ENCODE measurements at places on chromosomes 2 and 18.
A peak's percentile ranks its signal among the peaks of the same experiment; 100 is the strongest.

- peak; percentile 62 for DNase-seq
Measured at GRCh38 chr2:47028846-47029560, 113.4 kb upstream of the MCFD2 start.

- DNase-seq: no peak
Measured at GRCh38 chr2:132403146-132403545, 13.5 kb upstream of the GPR39 start.

DNA sequence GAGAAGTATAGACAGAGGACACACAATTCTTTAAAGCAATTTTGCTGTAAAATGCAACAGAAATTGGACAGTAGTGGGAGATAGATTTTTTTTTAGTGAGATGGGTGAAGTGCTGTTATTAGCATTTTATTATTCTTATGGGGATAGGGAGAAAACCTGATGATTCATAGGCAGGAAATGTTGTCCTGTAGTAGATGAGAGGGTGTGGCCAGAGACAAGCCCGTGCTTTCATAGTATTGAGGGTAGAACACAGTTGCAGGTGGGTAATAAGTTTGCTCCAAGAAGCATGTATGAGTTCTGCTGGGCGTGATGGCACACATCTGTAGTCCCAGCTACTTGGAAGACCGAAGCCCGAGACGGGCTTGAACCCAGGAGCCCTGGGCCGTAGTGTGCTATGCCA, 128.3 kb upstream of the ARHGAP28 start:
- DNase-seq: no peak

- DNase-seq: no peak
Measured at GRCh38 chr2:8799004-8799403, 38.4 kb downstream of the KIDINS220 start.

GRCh38 chr2:239663364-239663924, 262.6 kb upstream of the HDAC4 start:
- no peak for DNase-seq

DNA sequence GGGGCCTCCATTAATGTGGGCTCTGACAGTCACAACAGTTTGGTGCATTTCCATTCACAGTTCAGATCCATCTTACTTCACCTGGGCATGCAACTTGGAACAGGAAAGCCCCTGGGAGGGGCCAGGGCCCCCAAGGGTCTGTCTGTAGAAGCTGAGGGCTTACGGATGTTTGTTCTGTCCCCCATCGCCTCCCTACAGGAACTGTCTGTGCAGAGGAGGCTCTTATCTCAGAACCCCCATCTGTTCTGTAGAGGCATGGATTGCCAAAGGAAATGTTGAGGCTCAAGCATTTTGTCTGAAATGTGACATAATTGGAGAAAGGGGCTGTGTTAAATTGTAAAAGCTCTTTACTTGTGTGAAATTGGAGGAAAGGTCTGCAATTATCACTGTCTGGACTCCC, 334.3 kb downstream of the CLIP4 start:
- DNase-seq: no peak

GRCh38 chr2:36406296-36406695, 50.7 kb downstream of the CRIM1 start:
- no peak for DNase-seq

DNA sequence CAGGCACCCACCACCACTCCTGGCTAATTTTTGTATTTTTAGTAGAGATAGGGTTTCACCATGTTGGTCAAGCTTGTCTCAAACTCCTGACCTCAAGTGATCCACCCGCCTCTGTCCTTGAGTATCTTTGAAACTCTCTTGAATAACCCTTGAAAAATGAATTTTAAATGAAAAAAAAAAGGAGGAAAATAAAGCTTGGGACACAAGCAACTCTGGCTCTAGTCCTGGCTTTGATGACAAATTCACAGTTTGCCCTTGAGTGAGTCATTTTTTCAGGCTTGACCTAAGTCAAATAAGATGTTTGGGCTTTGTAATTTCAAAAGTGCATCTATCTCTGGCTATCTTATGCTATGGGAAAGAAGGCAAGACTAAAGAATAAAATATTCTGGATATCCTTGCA, 79.0 kb upstream of the TRIB2 start:
- DNase-seq: no peak
